Retina (tissue), 1 donor: ENCODE measurements at places on chromosomes 6 and 20.

DNA sequence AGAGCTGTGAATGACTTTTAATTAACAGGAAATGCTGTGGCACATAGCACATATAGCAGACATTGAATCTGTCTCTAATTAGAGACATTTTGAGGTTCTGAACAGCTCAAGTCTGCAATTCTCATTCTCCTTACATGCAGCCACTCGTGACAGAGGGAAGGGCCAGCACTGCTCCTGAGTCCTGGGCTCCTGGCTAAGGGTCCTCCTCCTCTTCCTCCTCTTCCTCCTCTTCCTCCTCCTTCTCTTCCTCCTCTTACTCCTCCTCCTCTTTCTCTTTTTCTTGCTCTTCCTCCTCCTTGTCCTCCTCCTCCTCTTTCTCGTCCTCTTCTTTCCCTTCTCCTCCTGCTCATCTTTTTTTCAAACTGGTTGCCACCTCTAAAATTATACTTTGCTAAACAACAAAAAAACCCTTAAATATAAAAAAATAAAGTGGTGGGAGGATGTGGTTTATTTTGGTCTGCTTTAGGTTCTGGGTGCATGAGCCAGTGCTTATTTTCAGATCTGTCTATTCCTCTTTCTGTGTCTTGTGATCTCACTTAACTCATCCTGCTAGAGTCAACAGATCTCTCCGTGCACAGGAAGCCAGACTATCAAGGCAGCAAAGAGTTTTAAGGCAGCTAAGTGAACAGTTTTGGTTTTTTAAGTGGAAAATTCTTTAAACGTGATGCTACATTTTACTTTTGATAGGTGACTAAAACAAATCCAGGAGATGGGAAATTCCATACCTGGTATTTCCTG, 159.3 kb downstream of the CD83 start:
- DNase-seq = no peak

- no peak for DNase-seq
Measured at GRCh38 chr6:141398949-141399348, 733.8 kb upstream of the GJE1 start.

DNA sequence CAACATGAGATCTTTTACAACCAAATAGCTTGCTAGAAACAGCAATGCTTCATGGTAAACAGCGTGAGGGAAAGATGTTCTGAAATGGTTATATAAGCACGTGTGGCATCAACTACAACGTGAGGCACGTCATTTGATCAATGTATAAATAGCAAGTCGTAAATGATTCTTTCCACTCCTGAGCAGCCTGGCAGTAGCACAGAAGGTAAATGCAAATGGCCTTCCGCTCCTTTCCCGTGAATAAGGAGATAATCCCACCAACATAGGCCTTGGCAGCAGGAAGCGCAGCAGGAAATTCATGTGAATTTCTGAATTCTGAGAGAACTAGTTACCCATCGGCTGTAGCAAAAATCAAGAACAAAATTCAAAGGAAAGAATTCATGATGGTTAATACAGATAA, 17.0 kb downstream of the RPS6KA2 start:
- no peak for DNase-seq

DNA sequence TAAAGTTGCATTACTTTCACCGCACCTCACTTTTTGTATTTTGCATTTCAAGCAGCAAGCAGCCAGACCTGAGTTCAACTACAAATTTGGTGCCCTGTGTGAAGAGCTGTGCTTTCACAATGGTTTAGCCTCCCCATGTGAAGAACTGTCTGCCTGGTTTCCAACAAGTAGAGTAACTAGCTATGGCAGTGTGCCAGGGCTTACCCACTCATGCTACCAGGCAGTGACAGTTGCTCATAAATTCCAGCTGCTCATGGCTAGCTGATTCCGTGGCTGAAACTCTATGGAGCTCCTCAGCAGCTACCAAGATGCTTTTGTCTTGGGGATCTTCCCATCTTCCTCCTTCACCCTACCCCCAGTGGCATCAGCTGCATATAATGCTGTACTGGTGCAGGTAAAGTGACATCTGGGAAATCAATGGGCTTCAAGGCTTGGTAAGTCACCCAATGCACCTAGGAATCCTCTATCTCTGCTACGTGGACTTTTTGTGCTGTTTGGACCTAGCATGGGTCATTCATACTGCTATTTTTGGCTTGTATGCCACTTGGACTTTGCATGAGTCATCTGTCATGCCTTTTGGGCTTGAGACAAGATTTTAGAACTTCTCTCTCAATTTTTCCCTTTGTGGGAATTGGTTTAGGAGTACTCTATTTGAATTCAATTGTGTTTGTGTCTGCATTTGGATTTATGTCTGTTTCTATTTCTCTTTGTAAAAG, 176.5 kb upstream of the GJE1 start:
- DNase-seq = no peak
